Hepatic stellate cell (primary cell): ENCODE measurements at places on chromosomes 7 and 10.

DNA sequence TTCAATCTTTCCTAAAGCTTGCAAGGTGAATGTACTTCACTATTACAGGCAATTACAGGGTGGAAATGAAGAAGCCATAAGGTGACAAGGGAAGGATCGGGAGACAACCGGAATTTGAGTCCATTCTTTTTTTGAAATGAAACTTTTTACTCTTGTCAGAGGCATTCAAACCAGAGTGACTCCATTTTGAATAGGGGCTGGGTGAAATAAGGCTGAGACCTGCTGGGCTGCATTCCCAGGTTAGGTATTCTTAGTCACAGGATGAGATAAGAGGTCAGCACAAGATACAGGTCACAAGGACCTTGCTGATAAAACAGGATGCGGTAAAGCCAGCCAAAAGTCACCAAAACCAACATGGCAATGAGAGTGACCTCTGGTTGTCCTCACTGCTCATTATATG, 363.3 kb downstream of the TYW1 start:
- no peak for DNase-seq

- DNase-seq, result no peak
Observed at GRCh38 chr7:143230602-143231457, 9.0 kb downstream of the TAS2R40 start.

DNA sequence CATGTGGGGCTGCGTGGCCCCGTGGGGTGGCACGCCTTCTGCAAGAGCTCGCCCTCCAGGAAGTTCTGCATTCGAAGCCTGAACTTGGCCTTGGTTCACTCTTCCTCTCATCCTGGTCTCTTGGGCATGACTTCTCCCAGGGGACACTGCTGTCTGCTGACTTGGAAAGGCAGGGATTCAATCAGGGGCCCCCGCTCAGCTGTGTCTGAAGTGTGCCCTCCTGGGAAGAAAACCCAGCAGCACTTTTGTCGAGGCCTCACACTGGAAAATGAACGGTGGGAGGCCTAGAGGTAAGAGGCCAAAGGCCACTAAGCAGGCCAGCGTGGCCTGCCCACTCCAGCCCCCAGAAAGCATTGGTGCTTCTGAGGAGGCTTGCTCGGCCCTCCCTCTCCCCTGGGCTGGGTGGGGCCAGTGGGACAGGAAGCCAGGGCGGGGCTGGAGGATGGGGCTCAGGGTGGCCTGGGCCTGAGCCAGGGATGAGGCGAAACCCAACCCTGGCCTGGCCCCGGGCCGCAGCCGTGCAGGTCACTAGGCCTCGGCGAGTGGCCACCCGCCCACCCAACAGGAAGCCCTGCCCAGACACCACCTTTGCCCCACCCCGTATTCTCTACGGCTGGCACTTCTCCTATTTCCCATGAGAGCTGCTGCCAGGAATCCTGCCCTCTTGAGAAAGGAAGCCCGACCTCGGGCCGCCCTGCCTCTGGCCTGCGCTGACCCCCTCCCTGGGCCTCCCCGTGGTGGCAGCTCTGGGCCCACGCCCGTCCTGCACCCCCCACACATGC, 81.1 kb downstream of the ZMIZ1 start:
- DNase-seq, result peak; percentile 91

GRCh38 chr10:118901380-118901779, 128.1 kb upstream of the NANOS1 start:
- no peak for DNase-seq

- no peak for DNase-seq
Observed at GRCh38 chr7:44912775-44913347, 27.5 kb upstream of the PURB start.

- DNase-seq, result peak; percentile 79
Observed at GRCh38 chr7:50869108-50869725, 86.5 kb upstream of the GRB10 start.

DNA sequence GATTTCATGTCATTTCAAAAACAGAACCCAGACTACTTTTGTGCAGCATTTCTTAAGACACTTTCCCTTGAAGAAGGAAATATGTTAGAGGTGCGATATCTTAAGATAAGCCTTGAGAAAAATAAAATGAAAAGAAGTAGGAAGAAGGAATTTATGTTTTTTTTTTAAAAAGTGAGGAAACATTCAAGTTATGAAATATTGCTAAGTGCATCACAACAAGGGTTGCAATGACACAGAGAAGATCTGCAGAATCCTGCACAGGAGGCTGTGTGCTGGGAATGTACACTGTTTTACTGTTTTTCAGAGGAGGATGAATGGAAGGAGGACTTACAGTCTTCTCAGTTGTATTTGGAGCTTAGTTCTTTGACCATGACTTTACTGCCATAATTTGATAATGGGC, 79.8 kb upstream of the NME8 start:
- no peak for DNase-seq

GRCh38 chr7:55189146-55189766, 170.4 kb downstream of the EGFR start:
- DNase-seq, result no peak

DNA sequence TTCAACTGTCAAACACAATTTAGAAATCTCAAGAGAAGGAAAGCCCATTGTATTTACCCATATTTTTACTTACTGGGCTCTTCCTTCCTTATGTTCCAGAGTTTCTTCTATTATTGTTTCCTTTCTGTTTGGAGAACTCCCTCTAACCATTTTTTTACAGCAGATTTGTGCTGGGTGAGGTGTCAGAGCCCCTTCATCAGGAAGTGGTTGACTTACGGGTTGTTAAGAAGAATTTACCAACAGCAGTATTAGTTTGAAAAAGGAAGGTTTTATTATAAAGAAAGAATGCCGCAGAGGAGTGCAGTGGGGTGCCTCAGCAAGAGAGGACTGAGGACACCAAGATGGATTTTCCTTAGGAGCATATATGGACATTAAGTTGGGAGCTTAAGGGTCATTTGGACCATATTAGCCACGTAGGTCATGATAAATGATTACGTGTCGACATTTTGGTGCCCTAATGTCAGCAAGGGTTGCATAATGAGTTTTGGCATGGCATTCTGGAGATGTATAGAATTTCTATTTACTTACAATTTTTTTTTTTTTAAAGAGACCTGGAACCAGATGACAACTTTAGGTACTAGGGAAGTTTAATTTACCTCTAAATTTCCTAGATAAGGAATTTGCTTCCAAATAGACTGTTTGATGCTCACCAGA, 6.3 kb upstream of the TBATA start:
- DNase-seq, result no peak

- DNase-seq, result no peak
Observed at GRCh38 chr10:75043256-75044131, 68.0 kb upstream of the SAMD8 start.

DNA sequence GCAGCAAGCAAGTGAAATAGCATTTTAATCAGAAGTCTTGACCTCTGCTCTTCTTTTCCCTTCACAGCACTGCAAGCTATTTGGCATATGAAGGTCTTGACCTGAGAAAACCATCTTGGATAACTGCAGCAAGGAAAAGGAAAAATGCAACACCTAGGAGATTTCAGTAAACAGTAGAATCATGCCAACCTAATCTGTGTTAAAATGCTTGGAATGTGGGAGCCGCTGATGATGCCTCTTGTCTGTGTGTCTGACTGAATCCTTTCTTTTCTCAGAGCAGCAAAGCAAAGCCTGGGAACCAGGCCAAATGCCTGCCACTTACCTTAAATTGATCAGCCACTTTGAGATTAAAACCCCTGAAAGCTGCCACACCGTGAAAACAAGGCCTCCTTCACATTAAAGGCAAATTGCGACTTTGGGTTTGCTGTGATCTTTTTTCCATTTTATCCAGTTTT, 80.4 kb upstream of the CDK6 start:
- no peak for DNase-seq

- no peak for DNase-seq
Observed at GRCh38 chr7:99098286-99098823, 45.6 kb downstream of the SMURF1 start.

DNA sequence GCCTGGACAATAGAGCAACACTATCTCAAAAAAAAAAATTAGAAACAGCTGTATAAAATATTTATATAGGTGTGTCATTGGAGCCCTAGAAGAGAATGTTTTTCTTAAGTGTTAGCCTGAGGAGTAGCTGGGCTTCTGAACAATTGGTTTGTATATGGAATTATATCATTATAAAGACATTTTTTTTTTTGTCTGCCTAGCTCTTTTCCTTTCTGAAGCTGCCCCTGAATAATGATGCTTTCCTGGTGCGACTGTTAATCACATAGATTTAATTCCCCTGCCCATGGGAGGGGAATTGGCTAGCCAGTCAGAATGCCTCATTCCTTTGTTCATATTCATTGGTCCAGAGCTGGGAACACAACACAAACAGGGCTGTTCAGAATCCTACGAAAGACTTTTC, 13.9 kb upstream of the ABCC2 start:
- no peak for DNase-seq

DNA sequence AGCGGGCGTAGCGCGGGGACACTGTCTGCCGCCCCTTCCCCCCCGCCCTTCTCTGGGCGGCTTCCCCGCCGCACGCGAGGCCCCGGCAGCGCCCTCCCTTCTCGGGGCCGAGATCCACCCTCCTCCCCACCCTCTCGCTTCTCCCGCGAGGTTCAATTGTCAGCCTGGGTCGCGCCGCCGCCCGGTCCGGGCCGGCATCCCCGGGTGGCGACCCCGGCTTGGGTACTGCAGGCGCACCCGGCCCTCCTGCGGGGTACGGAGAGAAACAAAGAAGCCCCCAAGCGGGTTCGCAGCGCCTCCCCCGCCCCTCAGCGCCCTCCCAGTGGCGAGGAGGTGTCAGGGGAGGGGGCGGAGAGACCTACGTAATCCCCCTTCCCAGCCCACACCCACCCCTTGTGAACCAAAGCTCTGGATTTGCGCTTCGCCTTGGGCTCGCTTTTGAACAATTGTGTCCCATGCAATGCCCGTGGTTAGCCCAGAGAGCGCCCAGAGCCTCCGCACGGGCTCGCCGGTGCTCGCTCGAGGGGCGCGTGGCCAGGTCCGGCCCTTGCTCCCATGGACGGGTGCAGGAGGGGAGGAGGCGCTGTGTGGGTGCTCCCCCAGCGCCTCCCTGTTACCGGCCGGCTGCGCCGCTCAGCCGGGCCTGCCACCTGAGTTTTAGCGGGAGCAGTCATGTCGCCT, 634 bp downstream of the HECW1 start:
- peak; percentile 29 for DNase-seq

- DNase-seq, result no peak
Observed at GRCh38 chr10:3106928-3107425, 39.6 kb downstream of the PFKP start.

- DNase-seq, result no peak
Observed at GRCh38 chr10:124450012-124450782, at the start of gene NKX1-2. NKX1-2 (minus strand) TSS chr10:124450035; CDS start chr10:124449943, 92 bp downstream.

- DNase-seq, result no peak
Observed at GRCh38 chr7:151652111-151652510, 132.4 kb upstream of the RHEB start.

DNA sequence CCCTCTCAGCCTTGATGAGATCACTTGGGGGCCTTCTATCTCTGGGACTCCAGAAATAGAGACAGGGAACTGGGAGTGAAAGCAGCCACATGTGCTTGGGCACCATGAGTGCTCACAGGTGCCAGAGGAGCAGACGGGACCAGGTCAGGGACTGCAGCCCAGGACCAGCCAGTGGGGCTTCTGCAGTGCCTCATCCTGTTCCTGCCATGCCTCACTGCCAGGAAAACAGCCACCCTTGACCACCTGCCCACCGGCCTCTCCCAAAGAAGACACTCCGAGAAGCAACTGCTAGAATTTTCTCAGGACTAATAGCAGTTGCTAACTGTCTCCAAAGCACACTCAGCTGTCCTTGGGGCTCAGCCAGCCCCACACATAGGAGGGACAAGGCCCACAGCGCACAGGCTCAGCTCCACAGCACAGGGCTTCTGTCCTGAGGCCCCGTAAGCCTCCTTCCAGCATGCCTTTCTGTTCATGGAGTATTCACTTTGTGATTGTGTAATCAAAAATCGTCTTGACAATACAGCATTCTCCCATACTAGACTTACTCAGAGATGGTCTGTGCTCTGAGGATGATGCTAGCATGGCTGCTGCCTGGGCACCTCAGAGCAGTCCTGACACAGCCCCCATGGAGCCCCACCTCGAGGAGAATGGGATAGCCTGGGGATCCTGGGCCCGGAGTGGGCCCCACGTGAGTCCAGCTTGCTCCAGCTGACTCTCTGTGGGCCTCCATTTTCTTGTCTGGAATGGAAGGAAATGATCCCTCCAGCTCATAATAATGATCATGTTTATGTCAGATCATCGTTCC, 115.7 kb upstream of the RET start:
- DNase-seq, result no peak

- no peak for DNase-seq
Observed at GRCh38 chr10:59177836-59178235, 1.4 kb downstream of the PHYHIPL start.

DNA sequence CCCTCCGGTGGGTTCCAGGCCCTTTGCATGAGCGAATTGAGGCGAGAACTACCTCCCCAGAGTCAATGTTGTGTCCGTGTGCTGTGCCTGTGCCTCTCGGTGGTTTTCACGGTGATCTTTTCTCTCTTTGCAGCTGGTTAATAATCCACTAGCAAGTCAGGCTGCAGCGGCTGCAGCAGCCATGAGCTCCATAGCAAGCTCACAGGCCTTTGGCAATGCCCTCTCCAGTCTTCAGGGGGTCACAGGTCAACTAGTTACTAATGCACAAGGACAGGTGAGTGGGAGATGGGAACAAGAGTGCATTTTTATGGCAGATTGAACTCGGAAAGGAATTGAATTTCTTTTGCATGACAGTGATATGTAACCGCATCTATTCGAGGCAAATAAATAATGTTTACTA, 159.7 kb upstream of the YAE1 start:
- DNase-seq, result no peak

GRCh38 chr7:94301024-94301586, 93.6 kb upstream of the COL1A2 start:
- DNase-seq, result peak; percentile 78

GRCh38 chr10:114874827-114875411, 53.3 kb downstream of the FHIP2A start:
- DNase-seq, result no peak

- no peak for DNase-seq
Observed at GRCh38 chr10:44325596-44326307, 59.1 kb downstream of the CXCL12 start.
